ENCODE measurements at places on chromosomes 4 and X. TPM values are rescaled to one million over a fixed set of nuclear protein-coding genes. Genes with fewer than 3 reads are reported as not detected.

The CFAP47 gene
- total RNA-seq, result 0.08 TPM

The OTUD6A gene
- not detected for total RNA-seq

The SPANXA2 gene
- 48.0 TPM for total RNA-seq

The CENPI gene
- total RNA-seq, result 6.8 TPM

The AKAP4 gene
- total RNA-seq, result not detected

The RAB9B gene
- total RNA-seq, result 0.34 TPM

The PABPC4L gene
- total RNA-seq, result 1.1 TPM
